ENCODE measurements at places on chromosomes 16 and 17.

DNA sequence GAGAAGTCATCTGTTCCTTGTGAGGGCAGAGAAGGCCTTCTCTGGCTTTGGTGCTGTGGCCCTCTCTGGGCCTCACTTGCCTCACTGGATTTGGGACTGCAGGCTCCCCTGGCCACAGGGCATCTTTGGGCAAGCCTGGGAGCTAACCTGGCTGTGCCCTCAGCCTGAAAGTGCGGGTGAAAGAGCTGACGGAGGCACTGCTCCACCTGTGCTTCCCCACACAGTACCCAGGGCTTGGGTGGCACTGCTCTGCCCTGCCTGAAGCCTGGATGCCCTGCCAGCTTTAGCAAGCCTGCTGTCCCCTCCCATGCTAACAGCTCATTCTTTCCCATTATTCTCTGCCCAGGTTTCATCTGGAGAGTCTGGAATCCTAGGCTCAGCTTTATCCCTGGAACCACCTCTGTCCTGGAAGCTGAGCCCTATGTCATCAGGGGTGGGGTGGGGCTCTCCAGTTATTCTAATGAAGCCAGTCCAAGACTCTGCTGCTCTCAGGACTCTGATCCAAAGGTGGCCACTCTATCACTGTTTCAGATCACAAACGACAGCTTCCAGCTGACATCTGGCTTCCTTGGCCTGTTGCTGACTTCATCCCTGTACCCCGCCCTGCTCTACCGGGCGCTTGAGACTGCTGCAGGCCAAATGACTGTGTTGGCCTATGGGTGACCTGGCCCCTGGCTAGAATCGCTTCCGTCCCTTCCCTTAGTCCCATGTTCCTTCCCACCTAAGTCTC lies 29.3 kb downstream of the HIC1 start:
- no peak for DNase-seq

GRCh38 chr17:42388381-42389134 lies at the start of gene STAT3:
Gene STAT3, minus strand, starts transcription at chr17:42388442. Its CDS starts 39,926 bp downstream, at chr17:42348516.
- DNase-seq = peak; percentile 96

GRCh38 chr17:28735242-28735722 lies 6.7 kb downstream of the NEK8 start:
- no peak for DNase-seq

DNA sequence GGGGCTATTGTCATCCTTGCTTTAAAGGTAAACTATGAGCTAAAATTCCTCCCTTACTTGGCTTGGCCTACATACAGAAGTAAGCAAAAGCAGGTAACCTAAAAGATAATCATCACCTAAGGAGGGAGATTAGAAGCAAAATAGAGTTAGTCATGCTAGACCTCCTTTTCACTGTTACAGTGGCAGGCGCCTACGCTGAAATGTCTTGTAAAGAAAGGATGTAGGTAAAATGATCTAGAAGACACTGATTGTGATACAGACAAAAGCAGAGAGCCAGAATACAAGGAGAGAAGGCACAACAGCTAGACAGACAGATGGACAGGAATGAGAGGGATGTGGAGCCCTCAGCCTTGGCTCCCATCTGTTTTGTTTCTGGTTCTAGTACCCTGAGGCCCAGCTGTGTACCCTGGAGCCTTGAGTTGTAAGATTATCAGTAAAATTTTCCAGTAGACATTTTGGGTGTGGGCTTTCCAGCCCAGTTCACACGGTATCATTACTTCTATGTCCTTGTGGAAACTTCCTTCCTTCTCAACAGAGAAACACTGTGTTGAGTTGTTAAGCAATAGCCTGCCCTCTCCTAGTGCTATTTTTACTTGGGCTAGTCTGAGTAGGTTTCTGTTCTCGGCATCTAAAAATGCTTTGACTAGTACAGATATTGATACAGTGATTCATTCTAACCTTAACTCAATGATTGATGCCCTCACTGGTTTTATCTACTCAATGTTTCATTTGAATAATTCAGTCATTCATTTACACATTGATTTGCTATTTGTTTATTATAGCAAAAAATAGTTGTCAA lies 7.7 kb upstream of the C16orf78 start:
- peak; percentile 11 for DNase-seq

DNA sequence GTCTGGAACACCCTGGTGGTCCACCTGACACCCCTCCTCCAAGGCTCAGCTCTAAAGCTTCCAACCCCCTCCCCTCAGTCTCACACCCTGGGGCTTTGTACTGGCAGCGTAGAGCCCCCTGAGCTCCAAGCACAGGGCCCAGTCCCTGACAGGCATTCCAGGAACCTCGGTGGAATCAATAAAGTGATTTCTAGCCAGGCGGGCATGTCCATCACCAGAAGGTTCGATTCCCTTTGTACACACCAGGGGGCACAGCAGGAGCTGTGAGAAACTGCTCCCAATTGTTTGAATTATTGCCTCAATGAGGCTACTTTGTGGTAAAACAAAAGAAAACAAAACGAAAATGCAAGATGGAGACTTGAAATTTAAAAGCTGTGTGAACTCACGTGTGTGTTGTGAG lies 51.8 kb downstream of the SMPD3 start:
- DNase-seq = no peak

- no peak for DNase-seq
These were observed 43.3 kb upstream of the GINS3 start for GRCh38 chr16:58348986-58349385.

DNA sequence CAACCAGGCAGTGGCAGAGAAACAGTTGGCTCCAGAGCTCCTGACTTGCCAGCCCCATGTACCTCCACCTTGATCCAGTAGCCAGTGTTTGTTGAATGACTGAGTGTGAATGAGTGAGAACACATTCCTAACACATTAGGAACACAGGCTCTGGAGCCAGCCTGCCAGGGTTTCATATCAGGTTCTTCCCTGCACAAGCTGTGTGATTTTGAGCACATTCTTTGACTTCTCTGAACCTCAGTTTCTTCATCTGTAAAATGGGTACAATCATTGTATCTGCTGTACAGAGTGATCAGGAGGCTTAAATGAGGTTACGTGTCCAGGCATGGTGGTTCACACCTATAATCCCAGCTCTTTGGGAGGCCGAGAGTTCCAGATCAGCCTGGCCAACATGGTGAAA lies 13.3 kb upstream of the RMI2 start:
- DNase-seq = no peak

DNA sequence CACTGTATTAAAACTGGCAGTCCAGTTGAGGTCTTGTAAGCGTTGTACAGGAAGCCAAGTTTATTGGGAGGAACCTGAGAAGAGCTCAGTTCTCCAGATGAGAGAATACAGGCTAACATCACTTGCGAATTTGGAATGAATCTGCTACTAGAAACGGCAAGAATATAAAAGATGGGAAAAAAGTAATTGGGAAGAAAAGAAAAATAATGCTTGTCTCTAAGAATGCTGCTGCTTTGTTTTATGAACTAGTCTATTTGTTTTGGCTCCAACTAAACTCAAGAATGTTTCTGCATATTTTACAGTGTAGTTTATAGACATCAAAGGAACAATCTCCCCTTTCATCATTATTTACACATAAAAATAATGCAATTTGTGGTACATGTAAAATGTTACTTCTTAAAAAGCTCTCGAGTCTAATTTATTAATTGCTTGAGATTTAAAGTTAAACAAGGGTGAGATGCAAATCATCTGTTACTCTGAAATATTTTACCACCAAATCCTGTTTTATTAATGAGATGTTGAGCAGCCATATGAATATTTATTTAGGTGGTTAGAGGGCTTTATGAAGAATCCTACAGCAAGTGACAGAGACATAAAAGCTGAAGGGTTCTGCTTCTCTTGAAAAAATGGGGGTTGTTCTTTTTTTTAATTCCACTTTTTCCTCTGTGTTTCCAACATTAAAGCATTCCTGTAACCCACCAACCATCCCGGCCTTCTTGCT lies 162.1 kb upstream of the AXIN2 start:
- no peak for DNase-seq

Data from GM18507 (cell line).